ENCODE measurements at places on chromosomes 5 and 9.

DNA sequence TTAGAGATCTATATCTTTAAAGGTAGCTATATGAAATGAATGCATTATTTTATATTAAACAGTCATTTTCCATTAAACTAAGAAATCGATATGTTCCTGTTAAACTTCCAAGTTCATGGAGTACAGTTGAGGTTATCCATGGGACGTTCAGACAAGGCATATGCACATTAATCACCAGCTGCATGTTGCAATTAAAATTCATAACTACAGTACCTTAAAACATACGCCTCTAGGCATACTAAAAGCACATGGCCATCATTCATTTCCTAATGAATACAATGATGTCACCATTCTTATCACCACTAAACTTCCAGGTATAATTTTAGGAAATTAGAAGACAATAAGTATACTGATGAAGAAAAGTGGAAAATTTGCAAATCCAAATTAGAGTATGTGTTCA, 174.3 kb downstream of the CDH12 start:
- no peak for DNase-seq

GRCh38 chr5:29963956-29964355, 1229.5 kb upstream of the CDH6 start:
- DNase-seq: no peak

- no peak for DNase-seq
Observed at GRCh38 chr9:19788614-19789271, at the start of gene SLC24A2. SLC24A2 (minus strand) TSS chr9:19789037.

DNA sequence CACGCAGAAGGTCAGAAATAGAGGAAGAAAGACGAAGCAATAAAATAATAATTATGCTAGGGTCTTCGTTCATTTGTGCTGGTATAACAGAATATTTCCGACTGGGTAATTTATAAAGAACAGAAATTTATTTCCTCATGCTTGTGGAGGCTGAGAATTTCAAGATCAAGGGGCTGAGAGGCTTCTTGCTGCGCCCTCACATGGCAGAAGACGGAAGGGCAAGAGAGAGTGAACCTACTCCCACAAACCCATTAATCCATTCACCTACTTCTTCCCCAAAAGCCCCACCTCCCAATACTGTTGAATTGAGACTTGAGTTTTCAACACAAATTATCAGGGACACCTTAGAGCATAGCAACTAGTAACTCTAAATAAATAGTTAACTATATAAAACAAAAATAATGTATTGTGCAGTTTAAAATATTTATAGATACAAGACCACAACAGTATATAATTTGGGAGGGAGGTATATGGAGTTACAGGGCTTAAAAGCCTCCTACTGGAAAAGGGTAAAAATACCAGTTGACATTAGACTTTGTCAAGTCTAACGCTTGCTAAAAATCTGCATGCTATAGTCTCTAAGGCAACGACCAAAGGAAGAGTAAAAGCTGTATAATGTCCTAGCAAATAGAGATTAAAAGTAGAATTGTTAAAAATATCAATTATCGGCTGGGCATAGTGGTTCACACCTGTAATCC, 40.3 kb upstream of the NAA35 start:
- no peak for DNase-seq

DNA sequence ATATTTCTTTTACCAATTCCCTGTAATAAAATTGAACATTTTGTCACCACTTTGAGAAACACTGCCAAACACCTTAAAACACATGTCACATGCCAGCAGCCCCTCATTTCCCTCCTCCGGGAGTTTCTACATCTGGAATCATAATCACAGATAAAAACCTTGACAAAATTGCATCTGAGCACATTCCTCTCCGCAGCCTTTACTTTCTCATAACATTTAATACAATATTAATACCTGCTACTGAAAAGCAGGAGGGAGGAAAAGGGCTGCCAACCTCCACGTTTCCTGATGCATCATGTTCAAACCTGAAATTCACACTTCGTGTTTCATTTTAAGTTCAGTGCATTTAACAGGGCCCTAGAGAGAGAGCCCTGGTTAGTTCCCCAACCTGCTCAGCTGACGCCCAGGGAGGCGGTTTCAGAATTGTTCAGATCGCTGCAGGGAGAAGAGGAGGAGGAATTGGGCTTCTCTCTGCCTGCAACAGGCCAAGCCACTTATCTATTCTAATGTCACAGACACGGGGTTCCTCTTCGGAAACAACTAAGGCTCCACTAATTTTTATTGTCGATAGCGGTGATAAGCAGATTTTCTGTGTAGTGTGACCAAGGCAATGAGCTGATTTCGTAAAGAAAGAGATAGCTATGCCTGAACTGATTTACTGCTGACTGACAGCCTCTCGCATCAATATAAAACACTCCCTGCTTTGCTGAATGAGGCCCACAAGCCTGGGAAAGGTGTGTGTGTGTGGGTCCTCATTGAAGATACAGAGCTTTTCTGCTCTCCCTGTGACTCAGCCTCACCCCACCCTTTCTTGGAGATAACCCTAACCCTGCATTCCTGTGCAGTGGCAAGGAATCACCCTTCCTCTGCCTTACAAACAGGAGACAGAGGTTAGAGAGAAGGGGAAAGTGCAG, 4.9 kb upstream of the LHX2 start:
- no peak for DNase-seq

DNA sequence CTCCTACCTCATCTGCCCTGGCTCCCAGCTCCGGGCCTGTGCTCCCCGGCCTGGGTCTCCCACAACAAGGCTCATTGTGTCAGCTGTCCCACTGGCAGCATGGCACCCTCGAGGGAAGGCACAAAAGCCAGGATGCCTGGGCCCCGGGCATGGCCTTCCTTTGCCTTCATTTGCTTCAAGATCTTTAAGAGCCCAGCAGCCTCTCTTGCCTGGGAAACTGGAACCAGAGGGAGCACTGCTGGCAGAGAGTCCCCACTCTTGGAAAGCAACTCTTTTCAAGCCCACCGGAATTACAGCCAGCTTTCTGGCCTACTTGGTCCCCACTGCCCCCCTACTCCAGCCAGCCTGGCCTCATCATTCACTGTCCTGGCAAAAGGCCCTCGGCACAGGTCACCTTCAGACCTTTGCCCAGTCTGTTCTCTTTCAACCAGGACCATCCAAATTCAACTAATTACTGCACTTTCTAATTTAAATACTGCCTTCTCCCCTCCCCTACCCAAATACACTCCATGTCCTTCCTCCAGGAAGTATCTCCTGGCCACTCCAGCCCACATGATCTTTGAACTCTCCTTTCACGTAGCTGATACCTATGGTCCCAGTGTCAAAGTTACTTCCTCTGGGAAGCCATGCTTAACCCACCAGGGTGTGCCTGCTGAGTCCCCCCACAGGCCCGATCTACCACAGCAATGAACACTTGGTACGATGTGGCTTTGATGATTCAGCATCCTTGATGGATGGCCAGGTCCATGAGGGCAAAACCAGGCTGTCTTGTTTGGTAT, 8.9 kb downstream of the ZER1 start:
- no peak for DNase-seq

- DNase-seq: no peak
Observed at GRCh38 chr5:115309751-115310370, 13.4 kb upstream of the CCDC112 start.

- DNase-seq: no peak
Observed at GRCh38 chr5:67246108-67246507, 49.5 kb upstream of the CD180 start.

DNA sequence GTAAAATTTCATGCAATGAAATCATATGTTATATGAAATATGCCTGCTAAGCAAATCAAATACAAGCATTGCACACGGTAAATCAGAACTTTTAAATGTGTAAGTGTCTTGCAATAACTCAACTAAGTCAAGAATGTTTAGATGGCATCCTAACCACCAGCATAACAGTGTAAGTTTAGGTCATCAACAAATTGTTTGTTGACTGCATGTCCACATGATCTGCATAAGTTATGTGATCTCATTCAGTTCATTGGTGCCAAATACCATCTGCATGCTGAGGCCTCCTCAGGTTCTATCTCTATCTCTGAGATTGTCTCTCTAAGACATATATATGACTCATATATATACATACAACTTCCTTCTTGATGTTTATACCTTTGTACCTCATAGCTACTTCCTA, 159.6 kb upstream of the STK32A start:
- DNase-seq: no peak

GRCh38 chr9:77019926-77020412, 514 bp downstream of the FOXB2 start:
- DNase-seq: no peak

DNA sequence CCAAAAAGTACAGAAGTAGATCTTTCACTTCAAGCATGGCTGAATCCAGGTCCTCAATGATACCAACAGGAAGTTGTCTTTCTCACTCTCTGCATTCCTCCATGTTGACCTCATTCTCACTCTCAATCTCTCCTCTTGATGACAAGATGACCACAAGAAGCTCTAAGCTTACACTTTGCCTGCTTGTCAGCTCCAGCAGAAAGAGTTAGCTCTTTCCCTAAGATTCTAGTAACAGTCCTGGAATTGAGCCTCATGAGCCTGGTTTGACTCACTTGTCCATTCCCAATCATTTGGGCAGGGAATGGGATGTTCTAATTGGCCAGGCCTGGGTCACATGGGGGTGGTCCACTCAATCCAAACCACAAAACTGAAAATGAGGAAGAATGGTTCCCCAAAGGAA, 3.3 kb upstream of the CLTA start:
- DNase-seq: no peak

DNA sequence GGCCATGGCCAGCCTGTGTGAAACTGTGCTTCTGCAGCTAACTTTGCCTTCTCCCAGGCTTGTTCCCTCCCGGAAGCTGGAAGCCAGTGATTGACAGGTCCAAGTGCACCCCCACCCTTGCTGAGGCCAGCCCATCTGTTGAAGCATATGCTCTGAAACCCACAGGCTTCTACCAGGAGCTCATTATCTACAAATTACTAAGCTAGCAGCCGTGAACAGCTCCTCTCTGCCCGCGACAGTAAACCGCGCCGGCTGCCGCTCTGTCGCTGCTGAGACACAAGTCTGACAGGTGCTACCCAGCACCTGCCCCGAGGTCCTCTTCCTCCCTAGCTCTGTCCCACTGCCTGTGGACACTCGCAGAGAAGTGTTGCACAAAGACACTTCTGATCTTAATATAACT, 490.9 kb downstream of the GADD45G start:
- no peak for DNase-seq

- no peak for DNase-seq
Observed at GRCh38 chr9:4238522-4238921, 61.3 kb downstream of the GLIS3 start.

GRCh38 chr9:133322701-133323100, 13.3 kb downstream of the SURF6 start:
- DNase-seq: no peak

GRCh38 chr5:77077829-77078176, 9.3 kb downstream of the ZBED3 start:
- DNase-seq: no peak

DNA sequence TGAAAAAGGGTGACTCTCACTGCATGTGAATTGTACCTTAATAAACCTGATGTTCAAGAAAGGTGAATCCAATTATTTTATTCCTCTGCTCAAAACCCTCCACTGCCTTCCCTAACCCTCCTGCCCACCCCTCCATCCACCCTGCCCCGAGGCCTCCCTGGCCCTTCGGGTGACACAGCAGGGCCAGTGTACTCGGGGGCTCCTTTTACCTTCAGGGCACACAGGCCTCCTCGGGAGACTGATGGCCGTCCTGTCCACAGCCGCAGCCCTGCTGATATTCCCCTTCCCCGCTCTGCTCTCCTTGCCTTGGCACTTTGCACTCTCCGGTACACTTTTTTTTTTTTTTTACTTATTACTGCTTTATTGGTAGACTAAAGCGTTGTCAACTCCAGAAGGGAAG, 234.0 kb downstream of the CACNA1B start:
- DNase-seq: no peak

- no peak for DNase-seq
Observed at GRCh38 chr5:36740259-36740898, 134.0 kb downstream of the SLC1A3 start.

GRCh38 chr9:77954013-77954665, 77.5 kb downstream of the GNAQ start:
- no peak for DNase-seq

GRCh38 chr9:130860458-130861316, 25.6 kb downstream of the ABL1 start:
- no peak for DNase-seq

- no peak for DNase-seq
Observed at GRCh38 chr9:15541872-15542271, 11.0 kb upstream of the CCDC171 start.

- no peak for DNase-seq
Observed at GRCh38 chr5:173454736-173455598, 126.8 kb upstream of the STC2 start.

- no peak for DNase-seq
Observed at GRCh38 chr9:80605793-80606192, 1034.0 kb downstream of the TLE4 start.

GRCh38 chr9:110013064-110013463, 194.9 kb downstream of the C9orf152 start:
- DNase-seq: no peak

DNA sequence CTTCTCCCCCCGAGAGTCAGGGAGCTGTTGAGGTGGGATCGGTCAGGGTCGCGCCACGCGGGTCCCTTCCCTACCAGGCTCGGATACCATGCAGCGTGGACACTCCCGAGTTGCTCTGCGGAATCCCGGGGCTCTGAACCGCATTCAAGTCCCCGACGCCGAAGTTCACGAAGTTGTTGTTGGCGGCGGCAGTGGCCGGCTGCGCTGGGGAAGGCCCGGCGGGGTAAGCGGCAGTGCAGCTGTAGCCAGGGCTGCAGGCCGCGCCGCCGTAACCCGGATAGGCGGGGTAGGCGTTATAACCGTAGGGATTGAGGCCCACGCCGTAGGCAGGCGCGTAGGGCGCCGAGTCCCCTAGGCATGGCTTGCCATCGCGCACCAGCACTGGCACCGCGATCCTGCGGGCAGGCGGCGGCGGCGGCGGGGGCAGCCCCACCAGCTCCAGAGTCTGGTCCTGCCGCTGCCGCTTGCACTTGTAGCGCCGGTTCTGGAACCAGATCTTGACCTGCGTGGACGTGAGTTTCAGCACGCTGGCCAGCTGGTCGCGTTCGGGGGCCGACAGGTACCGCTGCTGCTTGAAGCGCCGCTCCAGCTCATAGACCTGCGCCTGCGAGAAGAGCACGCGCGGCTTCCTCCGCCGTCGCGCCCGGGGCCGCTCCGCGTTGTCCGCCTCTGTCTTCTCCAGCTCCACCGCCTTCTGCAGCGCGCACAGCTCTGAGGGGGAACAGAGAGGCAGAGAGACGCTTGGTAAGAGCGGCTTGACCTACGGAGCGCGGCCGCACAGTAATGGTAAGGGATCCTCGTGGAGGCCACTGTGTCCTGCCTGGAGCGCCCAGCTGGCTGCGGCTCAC, 2.3 kb downstream of the NKX2-5 start:
- DNase-seq: no peak

DNA sequence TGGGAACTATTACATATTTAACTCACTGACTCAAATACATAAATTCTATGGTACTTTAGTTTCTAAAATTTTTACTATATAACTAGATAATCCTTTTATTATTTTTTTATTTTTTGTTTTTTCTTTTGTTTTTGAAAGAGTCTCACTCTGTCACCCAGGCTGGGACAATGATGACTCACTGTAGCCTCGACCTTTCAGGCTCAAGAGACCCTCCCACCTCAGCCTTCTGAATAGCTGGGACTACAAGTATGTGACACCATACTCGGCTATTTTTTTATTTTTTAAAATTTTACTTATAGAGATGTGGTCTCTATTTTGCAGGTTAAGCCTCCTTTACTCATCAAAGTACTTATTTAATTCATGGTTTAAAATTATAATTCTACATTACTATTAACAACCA, 92.2 kb upstream of the SLCO4C1 start:
- no peak for DNase-seq

- DNase-seq: no peak
Observed at GRCh38 chr5:96203761-96204160, 229.3 kb downstream of the PCSK1 start.
